ENCODE measurements at places on chromosomes 1 and 21. TPM values are rescaled to one million over a fixed set of nuclear protein-coding genes. Genes with fewer than 3 reads are reported as not detected.
A peak's percentile ranks its signal among the peaks of the same experiment; 100 is the strongest.

GRCh38 chr1:28135371-28136168 is 40.9 kb downstream of the PTAFR start:
- no peak for DNase-seq

DNA sequence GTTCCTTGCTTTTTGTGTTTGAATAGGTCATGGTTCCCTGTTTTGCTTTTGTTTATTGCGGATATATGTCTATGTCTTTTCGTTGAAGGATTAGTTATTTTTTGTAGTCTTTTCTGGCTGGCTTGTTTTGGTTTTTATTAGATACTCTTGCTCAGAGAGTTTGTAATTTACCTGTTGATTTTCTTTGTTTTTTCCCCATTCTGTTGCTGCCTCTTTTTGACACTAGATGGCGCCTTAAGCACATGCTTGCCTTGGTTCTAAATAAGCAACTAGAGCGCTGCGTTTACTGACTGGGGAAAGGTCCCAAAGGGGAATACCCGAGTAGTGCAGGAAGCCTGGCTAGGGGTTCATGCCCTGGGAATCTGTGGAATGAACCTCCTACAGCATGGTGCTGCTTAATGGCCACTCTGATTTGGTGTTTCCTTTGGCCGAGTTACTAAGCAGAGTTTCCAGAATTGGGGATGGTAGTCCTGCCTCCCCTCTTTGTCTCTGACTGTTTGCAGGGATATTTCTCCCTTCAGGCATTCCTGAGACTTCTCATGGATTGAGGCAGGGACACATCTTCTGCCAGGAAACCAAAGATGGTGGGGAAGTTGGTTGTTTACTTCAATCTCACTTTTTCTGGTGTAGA is 143.2 kb downstream of the PTPRU start:
- peak; percentile 72 for DNase-seq

DNA sequence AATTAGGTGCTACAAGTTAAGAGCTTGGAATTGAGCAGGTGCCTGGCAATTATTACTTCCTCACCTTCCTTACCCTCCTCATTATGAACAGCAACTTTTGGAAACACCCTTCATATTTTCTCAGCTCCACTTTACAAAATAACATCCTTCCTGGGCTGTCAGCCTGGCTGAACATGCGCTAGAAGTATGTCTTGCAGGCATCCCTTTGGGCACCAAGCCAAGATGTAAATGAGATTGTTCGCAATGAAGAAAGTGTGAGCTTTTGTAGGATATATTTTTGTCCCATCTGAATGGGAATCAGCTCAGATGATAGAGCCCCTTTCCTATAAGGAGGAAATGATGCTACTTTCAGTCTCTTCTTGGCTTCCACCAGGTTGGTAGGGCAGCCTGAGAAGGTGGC is 245.9 kb downstream of the KAZN start:
- DNase-seq, result no peak

DNA sequence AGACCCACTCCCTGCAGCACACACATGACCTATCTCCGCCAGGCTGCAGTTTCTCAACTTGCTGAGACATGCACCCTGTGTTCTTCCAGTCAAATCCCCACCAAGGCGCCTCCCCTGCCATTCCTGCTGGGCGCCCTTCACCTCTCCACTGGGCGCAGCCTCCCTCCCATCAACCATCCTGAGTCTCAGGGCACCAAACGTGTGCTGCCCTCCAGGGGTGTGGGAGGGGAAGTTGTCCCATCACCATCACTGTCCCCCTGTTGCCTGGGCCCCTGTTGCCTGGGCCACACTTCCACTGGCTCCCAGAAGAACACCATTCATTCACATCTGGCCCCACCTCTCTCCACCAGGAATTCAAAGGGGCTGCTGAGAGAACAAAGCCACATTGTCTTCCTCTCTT is 44.9 kb upstream of the EFHD2 start:
- peak; percentile 24 for DNase-seq

The OR10Z1 gene
- not detected for total RNA-seq

GRCh38 chr1:42848823-42849537 is 2.6 kb downstream of the ZNF691 start:
- no peak for DNase-seq

GRCh38 chr1:17494114-17494729 is 45.3 kb upstream of the ARHGEF10L start:
- peak; percentile 70 for DNase-seq

GRCh38 chr1:231924180-231924579 is 297.6 kb downstream of the DISC1 start:
- no peak for DNase-seq

GRCh38 chr1:55882931-55883330 is 667.8 kb upstream of the USP24 start:
- no peak for DNase-seq

The ABCA4 gene
- 0.87 TPM for total RNA-seq

DNA sequence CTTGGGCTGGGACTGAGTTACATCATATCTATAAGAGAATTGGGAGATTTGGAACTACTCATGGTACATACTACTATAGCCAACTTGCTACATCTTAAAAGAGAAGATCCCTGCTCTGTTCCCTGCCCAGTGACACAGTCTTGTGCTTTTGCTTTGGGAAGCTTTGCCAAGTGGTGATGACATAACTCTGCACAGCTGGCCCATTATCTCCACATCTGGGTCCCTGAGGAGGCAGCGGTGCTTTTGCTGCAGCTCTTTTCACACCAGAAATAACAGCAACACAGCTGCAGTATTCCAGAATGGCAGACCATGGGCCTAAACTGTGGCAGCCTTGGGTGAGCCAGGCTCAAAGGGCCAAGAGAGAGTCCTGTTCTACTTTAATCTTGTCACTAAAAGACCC is 296.0 kb downstream of the HHAT start:
- DNase-seq, result no peak

- no peak for DNase-seq
Measured at GRCh38 chr1:25561421-25562100, 18.2 kb downstream of the LDLRAP1 start.

DNA sequence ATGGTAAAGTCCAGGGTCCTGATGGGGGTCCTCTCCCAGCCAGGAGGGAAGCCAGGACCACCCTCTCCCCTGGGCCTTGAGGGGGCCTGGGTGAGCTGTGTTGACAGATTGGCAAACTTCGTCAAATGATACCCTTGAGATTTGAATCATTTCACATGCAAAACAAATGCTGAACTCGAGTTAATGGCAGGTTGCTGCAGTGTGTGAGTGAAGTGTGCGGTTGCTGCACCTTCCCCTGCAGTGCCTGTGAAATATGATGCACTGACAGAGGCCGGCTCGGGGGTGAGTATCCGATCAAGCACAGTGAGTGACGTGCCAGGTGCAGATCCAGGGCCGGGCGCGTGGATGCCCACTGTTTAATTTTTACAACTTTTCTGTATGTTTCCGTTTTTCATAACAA is 5.7 kb upstream of the KRTAP12-1 start:
- DNase-seq, result no peak

DNA sequence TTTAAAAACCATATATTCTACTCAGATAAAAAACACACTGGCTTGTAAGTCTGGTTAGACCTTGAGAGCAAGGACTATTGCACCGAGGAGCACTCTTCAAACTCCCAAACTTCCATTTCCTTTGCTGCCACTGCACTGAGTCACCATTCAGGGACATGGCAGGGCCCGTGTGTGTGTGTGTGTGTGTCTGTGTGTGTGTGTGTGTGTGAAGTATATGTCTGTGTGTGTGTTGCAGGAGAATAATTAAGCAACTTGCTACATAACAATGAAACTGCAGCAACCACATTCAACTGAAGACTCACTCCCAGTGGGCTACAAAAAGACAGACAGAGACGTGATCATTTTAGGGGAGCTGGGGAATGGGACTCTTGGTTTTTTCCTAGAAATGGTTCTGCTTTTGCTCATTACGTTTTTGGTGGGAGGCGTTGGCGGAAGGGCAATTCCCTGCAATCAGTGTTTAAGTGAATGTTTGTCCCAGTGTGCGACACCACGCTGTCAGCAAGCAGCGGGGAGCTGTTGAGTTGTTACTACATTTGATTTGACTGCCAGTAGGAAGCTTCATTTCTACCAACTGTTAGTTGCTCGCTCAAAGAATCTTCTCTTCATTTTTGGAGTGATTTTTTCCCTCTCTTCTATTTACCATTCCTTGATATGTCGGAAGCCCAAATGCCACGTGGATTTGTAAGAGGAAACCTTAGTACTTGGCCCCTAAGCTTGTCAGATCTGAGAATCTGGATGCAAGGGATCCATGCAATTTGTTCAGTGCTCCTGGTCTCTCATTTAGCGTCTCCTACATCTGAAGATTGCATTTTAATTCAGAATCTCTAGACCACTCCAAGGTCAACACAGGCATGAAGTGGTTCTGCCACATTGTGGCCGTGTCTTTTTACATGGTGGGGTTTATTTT is 36.1 kb downstream of the ESRRG start:
- peak; percentile 27 for DNase-seq

The SLC5A3 gene
- 31.8 TPM for total RNA-seq

The CALML6 gene
- not detected for total RNA-seq

The CELA3B gene
- total RNA-seq, result not detected

- no peak for DNase-seq
Measured at GRCh38 chr1:241208910-241209379, 148.1 kb downstream of the RGS7 start.

The LIN28A gene
- 1,384 TPM for total RNA-seq

GRCh38 chr1:118322331-118322730 is 137.3 kb upstream of the SPAG17 start:
- no peak for DNase-seq

The PRAMEF13 gene
- not detected for total RNA-seq
